ENCODE measurements at places on chromosomes 16 and 17.

- DNase-seq = no peak
Observed at GRCh38 chr16:88698646-88699045, 7.6 kb downstream of the RNF166 start.

GRCh38 chr17:44591206-44591605 lies 33.9 kb downstream of the FZD2 start:
- no peak for DNase-seq

- no peak for DNase-seq
Observed at GRCh38 chr17:57612202-57613071, 132.7 kb downstream of the CCDC182 start.

- peak; percentile 34 for DNase-seq
Observed at GRCh38 chr17:40069751-40070708, 7.3 kb downstream of the THRA start.
